ENCODE measurements at places on chromosomes 5 and 9.

DNA sequence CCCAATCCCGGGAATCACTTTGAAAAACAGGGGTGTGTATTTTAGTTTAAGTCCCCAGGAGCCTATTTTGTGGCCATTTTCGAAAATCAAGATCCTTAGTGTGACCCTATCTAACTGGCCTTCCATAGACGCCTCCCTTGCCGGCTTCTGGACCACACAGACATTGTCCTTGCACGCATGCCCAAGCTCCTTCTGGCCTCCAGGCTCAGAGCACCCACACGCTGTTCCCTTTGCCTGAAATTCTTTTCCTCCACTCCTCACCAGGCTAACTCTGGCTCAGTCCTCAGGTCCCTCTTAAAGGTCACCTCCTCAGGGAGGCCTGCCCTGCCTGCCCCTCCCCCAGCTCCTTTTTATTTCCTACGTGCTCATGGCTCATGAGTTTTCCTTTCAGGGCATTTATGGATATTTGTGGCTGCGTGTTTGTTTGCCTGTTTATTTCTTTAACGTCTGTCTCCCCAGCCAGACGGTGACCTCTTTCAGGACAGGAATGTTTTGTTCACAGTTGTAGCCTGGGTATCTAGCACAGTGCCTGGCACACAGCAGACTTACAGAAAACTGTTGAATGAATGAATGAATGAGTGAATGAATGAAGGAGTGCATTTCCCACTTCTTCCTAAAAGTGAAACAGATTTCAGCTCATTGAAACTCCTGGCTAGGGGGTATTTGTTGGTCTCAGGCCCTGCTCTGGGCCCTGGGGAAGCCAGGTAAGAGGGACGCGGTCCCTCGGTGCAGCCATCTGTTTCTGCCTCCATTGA is 79.1 kb upstream of the IER5L start:
- no peak for DNase-seq

GRCh38 chr5:170438581-170438980 is 49.4 kb upstream of the KCNMB1 start:
- no peak for DNase-seq

GRCh38 chr9:99055384-99055783 is 49.5 kb upstream of the TGFBR1 start:
- DNase-seq = no peak

DNA sequence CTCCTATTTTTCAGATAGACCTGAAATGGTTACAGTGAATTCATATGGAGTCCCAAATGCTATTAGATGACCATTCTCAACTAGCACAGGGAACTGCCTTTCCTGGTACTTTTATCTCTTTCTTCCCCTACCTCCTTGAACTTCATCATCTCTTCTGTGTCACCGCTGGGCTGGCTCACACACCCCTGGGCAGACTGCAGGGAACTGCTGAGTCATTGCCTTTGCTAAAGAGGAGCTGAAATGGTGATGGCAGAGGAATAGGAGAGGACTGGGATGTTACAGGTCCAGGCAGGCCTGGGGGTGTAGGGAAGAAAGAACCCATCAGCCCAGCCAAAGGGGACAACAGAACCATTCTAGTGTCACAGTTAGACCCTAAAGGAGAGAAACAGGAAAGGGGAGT is 322.3 kb downstream of the ASTN2 start:
- no peak for DNase-seq

DNA sequence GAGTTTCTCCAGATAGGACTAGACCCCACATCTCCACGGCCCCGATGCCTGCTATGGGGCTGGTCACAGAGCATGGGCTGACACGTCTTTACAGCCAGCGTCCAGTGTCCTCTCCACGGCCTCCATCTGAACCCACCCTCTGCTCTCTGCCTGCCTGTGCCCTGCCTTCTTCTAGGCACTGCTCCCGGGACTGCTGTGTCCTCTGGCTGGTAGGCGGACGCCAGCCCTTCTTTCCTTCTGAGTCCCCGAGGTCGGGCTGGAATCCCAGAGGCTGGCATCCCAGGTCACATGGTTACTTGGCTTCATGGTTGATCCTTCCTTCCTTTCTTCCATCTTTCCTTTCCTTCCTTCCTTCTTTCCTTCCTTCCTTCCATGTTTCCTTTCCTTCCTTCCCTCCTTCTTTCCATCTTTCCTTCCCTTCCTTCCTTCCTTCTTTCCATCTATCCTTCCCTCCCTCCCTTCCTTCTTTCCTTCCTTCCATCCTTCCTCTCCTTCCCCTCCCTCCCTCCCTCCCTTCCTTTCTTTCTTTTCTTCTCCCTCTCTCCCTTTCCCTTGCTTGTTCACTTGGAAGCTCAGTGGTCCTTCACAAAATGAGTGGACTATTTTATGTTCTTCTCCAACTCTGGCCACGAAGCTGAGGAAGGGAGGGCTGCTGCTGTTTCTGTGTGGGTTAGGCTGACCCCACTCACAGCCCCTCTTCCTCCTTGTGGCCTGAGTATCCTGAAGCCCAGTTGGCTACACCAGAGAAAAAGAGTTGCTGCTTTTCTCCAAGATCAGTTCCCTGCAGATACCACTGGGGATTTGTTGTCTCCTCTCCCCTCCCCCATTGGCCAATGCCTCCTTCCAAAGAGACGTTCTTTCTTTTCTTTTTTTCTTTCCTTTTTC is 66.8 kb upstream of the NEURL1B start:
- DNase-seq = no peak

DNA sequence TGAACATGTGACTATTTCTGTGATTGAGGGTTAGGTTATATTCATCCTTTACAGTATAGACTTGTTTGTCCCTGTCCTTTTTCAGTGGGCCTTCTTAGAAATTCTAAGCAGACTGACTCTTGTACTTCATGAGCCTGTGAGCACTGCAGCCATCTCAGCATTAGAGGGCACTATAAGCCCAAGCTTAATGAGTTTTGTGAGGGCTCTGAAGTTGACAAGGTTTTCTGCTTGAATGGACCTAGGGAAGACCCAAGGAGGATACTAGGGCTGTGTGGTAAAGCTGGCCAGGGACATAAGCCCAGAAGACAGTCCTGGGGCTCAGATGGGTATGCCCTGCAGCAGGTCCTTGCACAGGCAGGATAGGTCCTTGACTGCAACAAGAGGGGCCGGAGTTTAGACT is 126.5 kb downstream of the MRPS30 start:
- DNase-seq = no peak

DNA sequence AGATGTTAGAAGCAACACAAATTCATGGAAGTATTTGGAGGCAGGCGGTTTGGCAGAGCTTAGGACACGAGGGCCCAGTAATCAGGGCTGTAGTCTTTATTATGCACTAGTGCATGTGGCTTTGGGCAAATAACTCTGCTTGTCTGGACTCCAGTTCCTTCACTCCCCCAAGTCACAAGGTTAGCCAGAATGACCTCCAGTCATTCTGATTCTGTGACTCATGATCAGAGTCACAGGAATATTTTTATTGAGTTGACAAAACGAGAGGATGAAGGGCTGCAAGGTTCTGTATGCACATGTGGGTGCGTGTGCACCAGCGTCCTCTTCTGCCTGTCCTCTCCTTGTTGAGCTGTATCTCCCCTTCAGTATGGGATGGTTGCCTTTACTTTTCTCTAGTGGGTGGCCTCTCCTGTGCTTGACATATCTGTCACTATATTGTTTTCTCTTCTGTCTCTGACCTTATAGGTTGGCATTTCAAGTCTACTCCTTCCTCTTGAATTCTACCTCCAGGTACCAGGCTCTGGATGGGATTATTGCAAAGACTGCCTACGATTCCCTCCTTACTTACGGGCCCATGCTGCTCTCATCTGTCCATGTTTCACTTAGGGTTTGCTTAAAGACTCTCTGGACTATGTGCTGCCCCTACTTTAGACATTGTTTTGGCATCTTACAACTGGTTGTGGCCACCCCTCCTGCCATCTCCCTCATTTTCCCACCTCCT is 94.6 kb downstream of the KDM4C start:
- no peak for DNase-seq

DNA sequence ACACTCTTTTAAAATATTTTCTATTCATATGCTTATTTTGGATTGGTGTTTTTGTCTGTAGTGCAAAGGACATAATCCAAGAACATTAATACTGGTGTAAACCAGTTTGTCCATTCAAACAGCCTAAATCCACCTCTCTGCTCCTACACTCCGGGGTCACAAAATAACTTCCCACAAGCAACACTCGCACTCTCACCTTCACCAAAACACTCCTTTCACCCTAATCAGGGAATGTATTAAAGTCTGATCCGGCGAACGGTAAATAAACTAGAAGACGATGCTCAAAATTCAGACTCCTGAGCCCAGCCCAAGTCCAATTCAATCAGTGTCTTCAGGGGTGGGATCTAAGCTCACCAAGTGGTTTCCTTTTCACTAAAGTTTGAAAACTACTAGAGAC is 649 bp downstream of the AP3B1 start:
- no peak for DNase-seq

GRCh38 chr5:173629628-173630027 is 13.2 kb upstream of the BOD1 start:
- DNase-seq = no peak

DNA sequence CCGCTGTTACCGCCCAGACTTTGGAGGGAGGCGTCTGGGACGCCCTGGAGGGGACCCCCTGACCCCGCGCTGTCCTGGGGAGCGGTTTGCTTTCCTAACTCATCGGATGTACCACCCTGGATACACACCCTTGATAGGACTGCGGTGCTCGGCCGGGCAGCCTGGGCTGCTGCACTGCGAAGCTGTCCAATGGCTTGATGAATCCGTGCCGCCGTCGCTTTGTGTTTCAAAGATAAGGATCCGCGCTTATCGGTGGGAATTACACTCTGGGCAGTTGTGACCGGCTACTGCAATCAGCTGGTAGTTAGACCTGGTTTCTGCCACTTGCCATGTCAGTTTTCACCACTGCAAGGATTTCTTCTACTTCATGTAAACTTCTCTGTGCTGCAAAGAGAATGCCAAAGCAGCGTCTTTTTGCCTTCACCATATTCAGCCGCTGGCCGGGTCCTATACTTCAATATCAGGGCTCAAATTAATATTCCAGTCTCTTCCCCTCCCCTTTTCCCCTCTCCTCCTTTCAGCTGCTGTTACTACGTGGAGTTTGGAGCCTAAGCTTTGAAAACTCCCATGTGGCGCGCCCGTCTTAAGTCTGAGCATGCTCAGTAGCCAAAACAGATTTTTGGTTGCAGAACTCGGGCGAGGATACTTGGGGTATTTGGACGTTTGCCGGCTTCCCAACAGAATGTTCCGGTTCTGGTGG is 727 bp downstream of the SMAD5 start:
- peak; percentile 72 for DNase-seq

DNA sequence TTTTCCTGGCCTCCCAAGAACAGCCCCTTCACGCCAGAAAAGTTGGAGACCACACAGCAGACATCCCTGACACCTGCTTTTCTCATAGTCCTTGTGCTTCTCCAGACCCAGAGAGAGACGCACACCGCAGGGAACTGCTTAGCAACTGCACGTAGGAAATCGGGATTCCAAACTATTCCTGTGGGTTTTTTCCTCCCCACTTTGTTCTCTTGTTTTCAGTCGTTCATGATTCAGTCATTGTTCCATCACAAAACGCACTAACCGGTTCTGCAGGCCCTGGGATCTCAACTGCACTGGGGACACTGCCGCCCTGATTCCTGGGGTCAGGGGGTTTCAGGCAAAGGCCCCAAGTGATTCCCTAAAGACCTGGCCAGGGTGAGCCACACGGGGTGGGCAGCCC is 588.0 kb upstream of the KLF4 start:
- no peak for DNase-seq

DNA sequence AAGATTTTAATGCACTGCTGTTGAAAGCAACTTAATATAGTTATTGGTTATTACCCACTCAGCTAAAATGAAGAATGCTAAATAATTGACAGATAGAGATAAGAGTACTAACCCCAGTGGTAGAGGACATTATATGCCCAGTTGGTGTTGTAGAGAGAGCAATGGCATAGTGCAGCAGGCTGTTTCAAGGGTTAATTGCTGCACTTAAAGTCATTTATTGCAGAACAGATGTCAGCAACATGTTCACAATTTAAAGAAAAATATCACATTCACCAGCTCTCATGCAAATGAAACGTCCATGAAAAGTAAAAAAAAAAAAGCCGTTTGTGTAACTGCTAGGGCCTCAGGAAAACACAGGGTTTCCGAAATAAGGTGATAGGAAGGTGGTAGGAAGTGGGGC is 254.6 kb downstream of the MTRR start:
- no peak for DNase-seq

- no peak for DNase-seq
These were observed 50.4 kb upstream of the CDK5RAP2 start for GRCh38 chr9:120630333-120630732.

- no peak for DNase-seq
These were observed 86.8 kb downstream of the MAPKAP1 start for GRCh38 chr9:125620216-125620615.

DNA sequence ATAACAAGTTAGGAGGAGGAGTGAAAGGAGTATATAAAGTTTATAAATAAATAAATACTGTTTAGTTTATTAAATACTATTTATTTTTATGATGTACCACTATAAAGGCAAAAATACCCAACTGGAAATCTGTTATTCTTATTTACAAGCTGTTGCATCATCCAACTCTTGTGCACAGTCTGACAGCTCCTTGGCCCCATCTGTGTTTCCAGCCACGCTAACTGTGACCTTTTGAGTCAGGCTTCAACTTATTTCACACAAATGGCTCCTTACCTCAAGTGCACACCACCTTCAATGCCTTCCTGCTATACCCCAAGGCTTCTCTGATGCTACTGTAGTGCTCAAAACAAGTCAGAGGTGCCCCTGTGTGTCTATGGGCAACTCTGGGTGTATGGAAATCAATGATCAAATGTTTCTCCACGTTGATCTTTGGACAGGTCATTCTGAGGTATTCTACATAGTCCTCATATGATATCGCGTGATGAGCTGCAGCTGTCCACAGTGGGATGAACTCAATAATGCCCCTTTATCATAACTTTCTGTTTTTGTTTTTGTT is 303.2 kb upstream of the GRAMD2B start:
- no peak for DNase-seq

DNA sequence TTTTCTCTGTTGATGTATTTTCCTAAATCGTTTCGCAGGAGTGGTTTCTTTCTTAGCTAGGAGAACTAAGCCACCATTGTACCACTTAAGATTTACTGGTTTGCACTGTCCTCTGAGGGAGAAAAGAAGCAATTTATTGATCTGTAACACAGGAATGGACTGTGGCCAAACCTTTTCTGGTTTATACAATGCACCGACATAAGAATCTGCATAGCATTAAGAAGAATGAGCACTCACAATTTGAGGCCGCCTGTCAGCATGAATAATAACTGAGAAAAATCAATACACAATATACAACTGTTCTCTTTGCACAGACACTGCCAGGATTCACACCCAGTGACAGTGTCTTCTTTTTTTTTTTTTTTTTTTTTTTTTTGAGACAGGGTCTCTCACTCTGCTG is 168.6 kb upstream of the DMRT1 start:
- DNase-seq = no peak

DNA sequence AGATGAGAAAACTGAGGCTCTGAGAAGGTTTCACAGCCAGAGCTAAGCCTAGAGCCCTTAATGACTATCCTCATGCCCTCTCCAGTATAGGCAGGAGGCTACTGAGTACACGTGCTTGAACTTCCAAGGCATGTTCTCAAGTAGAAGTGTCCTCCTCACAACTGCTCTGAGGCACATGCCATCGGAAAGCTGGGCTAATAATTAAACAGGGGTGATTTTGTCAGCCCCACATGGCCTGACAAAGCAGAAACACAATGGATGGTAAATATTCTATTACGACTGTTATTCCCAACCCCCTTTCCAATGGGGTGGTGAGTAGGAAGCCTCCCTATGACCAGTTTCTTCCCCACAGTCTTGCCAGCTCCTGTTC is 34.3 kb downstream of the KCNIP1 start:
- no peak for DNase-seq

Data from muscle of arm (tissue), 14 donors.